ENCODE measurements at places on chromosomes 1 and 21.

DNA sequence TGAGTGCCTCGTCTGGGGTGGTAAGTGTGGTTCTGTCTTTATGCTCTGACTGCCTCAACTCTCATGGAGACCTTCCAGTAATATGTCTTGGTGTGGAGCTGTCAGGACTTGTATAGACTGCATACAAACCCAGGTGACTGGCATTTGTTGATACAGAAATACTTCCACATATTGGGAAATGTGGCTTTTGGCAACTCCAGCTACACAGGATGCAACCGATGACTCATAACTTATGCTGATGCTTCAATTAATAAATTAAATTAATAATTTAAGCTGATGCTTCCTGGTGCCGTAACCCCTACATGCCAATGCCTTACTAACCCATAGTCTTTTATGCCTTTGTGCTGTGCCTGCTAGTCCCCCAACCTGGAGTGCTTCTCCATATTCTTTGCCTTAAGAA, 72.3 kb upstream of the ARTN start:
- DNase-seq, result no peak

- peak; percentile 64 for DNase-seq
Observed at GRCh38 chr1:230310381-230311163, 115.6 kb downstream of the PGBD5 start.

DNA sequence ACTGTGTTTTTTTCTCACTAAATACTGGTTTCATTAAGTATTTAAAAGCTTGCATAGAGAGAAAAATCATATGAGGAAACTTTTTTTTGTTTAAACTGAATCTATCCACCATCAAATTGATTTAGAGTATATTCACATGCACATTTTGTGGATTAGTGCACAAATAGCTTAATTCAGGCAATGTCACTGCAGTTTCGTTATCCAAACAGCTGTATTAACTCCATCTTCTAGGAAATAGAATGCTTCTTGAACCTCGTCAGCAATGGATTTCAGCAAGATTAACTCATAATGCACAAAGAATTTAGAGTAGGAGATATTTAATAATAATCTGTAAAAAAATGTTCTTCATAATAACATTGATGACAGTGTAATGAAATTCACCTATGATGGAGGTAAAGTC, 37.5 kb downstream of the NEXN start:
- DNase-seq, result no peak

- no peak for DNase-seq
Observed at GRCh38 chr1:198116469-198116868, 40.3 kb upstream of the NEK7 start.

DNA sequence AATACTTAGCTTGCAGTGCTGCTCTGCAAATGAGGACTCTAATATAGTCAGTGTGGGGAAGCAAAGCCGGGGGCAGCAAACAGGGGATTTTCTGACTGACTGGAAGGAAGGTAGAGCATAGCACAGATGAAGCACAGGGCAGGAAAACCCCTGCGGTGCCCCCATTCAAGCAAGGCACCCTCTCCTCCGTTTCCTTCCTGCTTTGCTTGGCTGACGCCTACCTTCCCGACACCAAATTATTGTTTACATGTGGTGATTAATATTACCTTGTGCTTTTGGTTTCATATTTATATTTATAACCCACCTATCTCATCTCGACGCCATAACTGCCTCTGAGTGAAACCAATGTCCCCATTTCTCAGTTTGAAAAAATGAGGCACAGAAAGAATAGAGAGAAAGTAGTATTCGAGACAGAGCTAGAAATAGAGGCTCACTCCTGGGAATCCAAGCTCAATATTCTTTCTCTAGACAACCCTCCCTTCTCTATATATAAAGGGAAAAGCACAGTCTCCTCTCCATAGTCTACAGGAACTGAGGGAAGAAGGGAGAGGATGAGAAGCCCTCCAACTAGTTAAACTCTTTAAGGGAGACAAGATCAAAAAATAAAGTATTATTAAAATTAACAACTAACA, 41.3 kb downstream of the PIK3C2B start:
- DNase-seq, result peak; percentile 87

DNA sequence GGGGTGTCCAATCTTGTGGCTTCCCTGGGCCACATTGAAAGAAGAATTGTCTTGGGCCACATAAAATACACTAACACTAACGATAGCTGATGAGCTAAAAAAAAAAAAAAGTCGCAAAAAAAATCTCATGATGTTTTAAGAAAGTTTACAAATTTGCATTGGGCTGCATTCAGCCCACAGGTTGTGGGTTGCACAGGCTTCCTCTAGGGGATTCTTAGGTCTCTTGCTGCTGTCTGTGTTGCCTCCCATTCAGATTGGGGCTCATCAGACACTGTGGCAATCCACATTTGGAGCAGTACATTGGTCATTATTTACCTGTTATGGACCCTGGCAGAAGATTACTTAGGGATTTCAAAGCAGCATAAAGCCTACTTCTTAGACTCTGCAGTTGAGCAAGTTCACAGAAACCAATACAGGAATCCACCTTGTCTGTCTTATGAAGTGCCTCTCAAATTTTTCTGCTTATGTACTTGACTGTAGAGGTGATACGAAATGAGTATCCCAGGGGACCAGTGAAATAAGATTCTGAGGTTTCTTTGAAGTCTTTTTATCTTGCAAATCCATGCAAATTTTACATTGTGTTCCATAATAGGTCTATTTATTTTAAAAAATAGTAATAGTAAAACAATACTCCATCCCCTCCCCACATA, 205.5 kb downstream of the RPS6KC1 start:
- DNase-seq, result no peak

All from stimulated activated CD4-positive, alpha-beta T cell treated with anti-CD3 and anti-CD28 coated beads, Interleukin-4, amount 100 ng/mL, for 4 hours (primary cell).